Thoracic aorta (tissue), 2 donors: ENCODE measurements at places on chromosomes 1 and 21. TPM values are rescaled to one million over a fixed set of nuclear protein-coding genes. Genes with fewer than 3 reads are reported as not detected.

- DNase-seq = no peak
These were observed 128.7 kb downstream of the ACTL8 start for GRCh38 chr1:17883662-17884395.

DNA sequence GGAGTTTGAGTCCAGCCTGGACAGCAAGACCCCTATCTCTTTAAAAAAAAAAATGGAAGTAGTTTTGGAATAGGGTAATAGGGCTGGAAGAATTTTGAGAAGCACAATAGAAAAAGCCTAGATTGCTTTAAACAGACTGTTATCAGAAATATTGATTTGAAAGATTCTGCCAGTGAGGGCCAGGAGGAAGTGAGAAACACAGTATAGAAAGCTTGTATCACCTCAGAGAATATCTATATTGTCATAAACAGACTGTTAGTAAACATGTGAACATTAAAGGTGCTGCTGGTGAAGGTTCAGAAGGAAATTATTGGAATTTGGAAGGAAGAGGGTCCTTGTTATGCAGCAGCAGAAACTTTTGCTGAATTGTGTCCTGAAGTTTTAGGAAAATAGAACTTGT is 24.8 kb upstream of the PSEN2 start:
- DNase-seq = no peak

DNA sequence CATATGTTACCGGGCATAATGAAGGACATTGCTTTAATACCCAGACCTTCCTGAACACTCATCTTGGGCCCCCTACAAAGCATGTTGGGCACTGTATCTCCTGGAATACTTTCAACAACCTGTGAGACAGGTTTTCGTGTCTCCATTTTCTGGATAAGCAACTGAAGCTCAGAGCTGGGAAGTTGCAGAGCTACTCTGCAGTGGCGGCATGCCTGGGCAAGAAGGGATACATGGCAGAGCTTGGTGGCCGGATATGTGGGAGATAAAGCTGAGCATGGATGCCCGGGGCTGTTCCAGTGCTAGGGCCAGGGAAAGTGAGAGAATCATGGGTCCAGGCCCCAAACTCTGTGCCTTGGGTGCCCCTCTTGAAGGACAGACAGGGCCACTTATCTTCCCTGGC is 71.6 kb upstream of the KCND3 start:
- DNase-seq = no peak

- DNase-seq = no peak
These were observed 172.0 kb downstream of the LRRC40 start for GRCh38 chr1:70033266-70033873.

DNA sequence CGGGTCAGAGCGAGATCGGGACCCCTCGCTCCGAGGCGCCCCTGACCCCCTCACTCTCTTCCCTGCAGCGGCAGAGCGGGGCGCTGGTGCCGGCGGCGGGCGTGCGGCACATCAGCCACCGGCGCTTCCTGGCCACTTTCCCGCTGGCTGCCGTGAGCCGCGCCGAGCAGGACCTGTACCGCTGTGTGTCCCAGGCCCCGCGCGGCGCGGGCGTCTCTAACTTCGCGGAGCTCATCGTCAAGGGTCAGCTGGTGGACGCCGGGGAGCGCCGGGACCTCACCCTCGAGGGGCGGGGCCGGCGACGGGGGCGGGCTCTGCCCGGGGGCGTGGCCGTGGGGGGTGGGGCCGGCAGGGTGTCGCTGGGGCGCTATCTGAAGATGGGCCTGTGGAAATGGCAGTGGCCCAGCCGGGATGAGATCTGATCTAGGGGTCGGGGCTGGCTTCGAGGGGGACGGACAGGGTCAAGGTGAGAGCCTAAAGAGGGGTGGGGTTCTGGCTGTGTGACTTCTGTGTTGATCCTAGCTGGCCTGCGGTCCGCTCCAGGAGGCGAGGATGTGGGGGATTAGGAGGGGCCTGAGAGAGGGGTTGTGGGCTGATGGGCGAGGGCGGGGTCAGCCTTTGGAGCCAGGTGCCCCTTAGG is 23.6 kb downstream of the PTPRU start:
- no peak for DNase-seq

The ATP5IF1 gene
- 133 TPM for total RNA-seq

The CYP4A22 gene
- total RNA-seq = not detected

The RAB3B gene
- total RNA-seq = not detected
